NCI-H1048 (cell line): ENCODE measurements at places on chromosomes 11 and 22.

DNA sequence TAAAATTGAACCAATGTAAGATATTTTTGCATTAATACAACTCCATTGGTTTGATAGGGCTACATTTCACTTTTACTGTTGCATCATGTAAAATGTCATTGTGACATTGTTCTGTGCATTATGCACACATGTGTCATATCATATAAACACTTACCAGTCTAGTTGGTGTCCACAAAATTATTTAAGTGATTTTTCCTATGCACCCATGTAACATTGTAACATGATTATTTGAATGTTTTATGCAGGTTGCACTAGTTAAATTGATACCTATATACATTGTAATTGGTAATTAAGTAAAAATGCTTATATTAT is 9.6 kb upstream of the BIRC3 start:
- no peak for DNase-seq

GRCh38 chr11:95305705-95306104 is 74.7 kb upstream of the SESN3 start:
- DNase-seq = no peak

DNA sequence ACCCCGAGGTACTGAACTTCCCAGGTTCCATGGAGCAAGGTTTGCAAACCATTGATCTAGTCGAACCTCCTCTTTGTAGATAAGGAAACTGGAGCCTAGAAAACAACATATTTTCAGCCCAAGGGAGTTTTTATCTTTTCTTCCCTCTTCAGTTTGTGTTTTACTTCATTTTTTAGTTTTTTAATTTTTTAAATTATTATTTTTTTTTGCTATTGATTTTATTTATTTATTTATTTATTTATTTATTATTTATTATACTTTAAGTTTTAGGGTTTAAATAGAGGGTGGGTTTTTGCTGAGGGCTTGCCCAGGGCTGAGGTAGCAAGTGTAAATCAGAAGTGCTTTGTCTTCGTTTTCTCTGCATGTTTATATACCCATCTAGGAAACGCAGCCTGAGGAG is 26.9 kb downstream of the CEP164 start:
- DNase-seq = no peak

DNA sequence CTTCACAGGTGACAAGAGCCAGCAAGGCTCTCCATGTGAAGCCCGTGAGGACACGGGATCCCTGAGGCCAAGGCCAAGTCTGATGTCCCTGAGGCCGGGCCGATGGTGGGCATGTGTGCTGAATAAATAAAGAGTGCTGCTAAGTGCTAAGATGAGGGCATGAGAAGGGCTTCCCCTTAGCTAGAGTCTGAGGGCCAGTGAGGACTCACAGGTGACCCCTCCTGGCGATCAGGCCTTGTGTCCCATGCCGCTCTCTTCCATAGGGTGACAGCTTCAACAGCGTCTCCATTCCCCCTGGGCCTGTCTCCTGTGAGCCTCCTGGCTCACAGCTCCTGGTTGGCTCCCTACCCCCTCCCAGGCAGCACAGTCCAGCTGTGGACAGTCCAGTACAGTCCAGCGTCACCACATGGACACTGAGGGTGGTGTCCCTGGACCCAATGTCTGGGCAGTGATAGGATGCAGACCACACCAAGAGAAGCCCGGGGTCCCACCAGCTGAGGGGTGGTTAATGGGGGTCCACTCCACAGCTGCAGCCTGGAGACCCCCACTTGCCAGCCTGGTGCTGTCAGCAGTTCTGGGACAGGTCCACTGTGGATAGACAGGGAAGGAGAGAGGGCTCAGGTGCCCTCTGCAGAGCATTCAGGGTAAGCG is 1033.2 kb downstream of the TBC1D22A start:
- no peak for DNase-seq

GRCh38 chr11:26584818-26585217 is 12.8 kb upstream of the MUC15 start:
- DNase-seq = no peak

DNA sequence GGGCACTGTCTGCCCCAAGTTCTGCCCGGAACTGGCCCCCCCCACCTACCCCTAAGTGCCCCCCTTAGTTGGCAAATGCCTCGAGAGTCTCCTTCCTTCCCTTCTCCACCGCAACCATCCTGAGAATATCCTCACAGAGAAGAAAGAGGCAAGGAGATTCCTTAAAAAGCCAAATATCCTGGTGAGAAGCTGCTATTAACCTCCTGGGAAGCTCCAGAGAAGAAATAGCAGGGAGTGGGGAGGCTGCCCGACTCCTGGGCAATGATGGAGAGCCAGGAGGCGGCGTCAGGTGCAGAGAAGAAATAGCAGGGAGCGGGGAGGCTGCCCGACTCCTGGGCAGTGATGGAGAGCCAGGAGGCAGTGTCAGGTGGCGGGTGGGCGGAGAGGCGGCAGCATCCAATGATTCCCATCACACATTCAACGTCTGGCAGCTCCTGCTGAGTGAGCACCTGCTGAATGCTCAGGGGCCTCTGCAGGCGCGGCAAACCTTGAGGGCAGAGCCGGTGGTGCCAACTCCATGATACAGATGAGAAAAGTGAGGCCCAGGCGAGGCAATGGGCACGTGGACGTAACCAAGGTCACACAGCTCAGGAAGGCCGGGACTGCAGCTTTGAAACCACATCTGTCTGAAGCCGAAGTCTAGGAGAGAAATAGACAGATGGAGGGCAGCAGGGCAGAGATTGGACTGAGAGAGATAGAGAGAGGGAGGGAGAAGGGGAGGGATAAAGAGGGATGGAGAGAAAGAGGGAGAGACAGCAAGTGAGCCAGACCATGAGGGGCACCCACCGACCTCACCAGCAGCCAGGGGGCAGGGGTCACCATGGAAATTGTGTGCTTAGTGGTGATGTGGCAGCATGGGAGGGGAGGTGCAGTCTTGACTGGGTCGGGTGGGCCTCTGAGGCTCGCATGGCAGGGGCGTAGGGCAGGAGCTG is 58.3 kb downstream of the CYTH4 start:
- DNase-seq = no peak

DNA sequence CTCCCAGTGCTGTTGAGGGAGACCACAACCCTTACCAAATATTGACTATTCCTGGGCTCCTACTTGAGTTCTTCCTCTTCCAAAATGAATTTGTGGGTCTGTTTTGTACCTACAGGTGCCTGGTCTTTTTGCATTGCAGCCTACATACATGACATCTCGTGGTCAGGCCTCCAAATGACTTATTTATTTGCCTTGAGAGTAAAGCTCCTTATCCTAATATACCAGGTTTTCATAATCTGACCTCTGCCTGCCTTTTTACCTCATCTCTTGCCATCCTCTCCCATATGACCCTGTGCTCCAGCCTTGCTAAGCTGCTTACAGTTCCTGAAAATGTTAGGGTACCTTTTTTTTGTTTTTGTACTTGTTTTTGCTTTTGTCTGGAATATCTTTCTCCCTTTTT is 130.4 kb downstream of the UVRAG start:
- DNase-seq = no peak

- no peak for DNase-seq
These were observed 118.0 kb downstream of the SNX19 start for GRCh38 chr11:130798280-130798679.

DNA sequence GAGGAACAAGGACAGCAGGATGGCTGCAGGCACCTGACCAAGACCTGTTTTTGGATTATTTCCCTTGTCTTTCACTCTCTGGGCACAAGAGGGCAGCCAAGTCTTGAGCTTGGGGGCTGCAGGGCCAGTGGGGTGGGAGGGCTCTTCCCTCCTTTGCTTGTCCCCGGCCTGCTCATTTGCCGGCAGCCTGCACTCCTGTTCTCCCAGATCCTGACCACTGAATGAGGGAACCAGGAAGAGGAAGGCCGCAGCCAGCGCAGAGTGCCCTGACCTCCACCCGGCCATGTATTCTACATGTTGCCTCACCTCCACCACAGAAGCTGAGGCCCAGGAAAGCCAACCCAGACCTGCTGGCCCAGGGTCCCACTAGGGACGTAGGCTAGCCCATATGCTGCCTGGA is 15.5 kb upstream of the NNMT start:
- no peak for DNase-seq
